ENCODE measurements at places on chromosomes 7 and 10.

- DNase-seq, result no peak
These were observed 24.1 kb downstream of the PDLIM1 start for GRCh38 chr10:95266674-95267095.

- DNase-seq, result no peak
These were observed 428.8 kb downstream of the SH2D4B start for GRCh38 chr10:80966326-80966986.

GRCh38 chr10:75098902-75099673, 12.4 kb upstream of the SAMD8 start:
- DNase-seq, result no peak

GRCh38 chr7:156999958-157000726, 10.3 kb downstream of the MNX1 start:
- DNase-seq, result peak; percentile 52

DNA sequence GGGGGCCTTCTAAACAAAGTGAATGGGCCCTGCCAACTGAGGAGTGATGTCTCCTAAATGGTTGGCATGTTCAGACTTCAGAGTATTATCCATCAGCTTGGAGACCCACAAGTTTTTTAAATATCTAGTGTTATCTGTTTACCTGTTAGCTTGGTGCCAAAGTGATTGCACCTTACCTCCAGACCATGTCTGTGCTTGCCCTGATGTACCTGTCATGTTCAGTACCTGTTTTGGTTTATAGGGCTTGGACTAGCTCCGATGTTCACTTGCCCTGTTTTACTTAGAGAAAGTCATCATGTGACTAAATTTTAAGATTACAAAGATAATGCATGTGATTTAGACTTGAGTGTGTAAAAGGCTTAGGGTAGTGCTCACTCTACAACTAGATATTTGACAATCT, 67.7 kb downstream of the CNNM2 start:
- DNase-seq, result no peak

- DNase-seq, result no peak
These were observed 55.8 kb downstream of the TACC2 start for GRCh38 chr10:122044713-122045112.

- no peak for DNase-seq
These were observed 287.2 kb downstream of the ETV1 start for GRCh38 chr7:13702251-13702650.

DNA sequence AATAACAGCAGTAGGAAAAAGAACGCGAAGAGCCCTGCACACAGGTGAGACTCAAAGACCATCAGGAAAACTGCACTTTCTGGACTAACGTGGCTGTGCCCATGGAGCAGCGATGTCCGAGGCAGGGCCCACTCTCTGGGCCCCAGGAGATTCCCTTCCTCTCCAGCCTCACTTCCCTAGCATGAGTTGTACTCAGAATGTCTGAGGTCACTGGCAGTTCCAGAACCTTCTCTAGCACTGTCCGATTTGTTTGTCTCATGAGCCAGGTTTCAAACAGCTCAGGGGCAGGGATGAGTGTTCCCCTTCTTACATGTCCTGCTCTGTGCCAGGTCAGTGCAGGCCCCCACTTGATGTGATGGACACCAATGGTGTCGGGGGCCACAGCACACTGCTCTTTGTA, 484.2 kb downstream of the PTPRN2 start:
- DNase-seq, result no peak

DNA sequence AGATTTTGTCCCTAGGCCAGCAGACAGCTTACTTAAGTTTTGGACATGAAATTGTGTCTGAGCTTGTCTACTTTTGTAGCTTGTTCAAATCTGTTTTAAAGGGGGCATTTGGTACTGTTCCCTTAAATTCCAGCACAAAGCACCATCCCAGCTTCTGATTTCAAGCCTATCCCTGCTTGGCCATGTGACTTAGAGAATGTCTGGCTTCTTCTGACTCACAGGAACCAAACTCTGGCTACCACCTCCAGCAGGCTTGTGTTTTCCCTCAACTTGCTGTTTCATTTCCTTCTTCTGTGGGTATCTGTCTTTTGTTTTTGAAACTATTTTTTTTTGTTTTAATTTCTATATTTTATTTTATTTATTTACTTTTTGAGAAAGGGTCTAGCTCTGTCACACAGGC, 97.9 kb upstream of the FZD8 start:
- DNase-seq, result no peak

DNA sequence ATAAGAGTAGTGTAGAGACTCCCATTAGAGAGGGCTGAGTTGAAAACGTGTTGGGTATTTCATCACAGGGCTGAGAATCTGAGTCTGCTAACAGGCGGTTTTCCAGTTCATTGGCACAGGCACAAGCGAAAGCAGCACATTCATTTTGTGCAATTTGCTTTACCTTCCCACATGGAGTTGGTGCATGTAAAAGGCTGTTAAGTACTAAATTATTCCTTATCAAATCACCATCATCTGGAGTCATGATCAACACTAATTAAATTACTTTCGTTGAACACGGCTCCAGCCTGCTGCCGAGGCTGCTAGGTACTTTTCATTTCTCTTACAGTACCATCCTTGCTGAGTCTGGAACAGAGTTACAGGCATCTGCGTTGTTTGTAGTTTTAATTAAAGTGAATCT, 43.8 kb downstream of the ETV1 start:
- no peak for DNase-seq

DNA sequence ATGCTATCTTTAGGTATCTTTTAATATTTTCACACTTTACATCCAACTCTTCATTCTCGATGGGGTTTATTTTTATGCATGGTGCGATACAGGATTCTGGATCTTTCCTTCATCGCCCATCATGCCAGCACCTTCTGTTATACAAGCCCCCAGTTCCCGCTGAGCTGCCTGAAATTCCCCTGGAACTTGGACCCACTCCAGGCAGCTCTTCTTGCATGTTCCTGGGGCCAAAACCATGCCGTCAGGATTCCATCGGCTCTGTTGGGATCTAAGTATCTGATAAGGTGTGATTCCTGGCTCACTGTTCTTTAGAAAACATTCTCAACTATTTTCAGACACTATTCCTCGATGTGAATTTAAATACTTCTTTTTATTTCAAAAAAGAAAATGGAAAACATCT, 40.5 kb upstream of the PPP2R2D start:
- DNase-seq, result no peak

GRCh38 chr7:129149511-129149910, 5.0 kb downstream of the TSPAN33 start:
- no peak for DNase-seq

GRCh38 chr7:54543051-54543488, 895 bp downstream of the VSTM2A start:
- peak; percentile 38 for DNase-seq

GRCh38 chr10:103975169-103975568, 8.2 kb downstream of the SLK start:
- no peak for DNase-seq

DNA sequence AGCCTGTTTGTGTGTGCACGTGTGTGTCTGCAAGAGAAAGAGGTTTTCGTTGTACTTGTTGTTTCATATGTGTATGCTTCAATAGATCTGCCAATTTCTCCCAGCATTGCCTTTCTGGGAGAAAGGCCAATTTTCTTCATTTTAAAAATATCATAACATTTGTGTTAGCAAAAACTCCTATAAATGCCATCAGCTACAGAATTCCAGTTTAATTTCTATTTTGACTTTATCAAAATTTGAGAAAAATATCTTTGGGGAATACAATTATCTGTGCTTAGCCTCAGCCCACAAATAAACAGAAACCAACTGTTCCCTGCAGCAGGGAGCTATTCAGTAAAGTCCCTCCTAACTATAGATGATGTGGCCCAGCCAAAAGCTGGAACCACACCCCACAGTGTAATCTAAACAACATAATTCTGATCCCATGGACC, 68.3 kb upstream of the MGMT start:
- DNase-seq, result no peak

- no peak for DNase-seq
These were observed 27.3 kb upstream of the INHBA start for GRCh38 chr7:41730161-41730560.

DNA sequence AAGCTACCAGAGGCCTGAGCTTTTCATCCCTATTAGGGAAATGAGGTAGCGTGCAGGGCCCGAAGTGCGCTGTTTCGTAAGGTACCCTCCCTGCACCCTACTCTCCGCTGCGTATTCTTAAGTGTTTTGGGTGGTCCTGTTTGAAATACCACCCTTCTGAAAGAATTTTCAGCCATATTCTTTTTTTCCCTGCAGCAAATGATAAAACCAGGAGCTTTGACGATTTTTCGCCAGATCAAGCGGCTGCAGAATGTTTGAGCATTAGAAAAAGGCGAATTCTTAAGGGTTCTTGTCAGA, 1.2 kb downstream of the RSBN1L start:
- no peak for DNase-seq

DNA sequence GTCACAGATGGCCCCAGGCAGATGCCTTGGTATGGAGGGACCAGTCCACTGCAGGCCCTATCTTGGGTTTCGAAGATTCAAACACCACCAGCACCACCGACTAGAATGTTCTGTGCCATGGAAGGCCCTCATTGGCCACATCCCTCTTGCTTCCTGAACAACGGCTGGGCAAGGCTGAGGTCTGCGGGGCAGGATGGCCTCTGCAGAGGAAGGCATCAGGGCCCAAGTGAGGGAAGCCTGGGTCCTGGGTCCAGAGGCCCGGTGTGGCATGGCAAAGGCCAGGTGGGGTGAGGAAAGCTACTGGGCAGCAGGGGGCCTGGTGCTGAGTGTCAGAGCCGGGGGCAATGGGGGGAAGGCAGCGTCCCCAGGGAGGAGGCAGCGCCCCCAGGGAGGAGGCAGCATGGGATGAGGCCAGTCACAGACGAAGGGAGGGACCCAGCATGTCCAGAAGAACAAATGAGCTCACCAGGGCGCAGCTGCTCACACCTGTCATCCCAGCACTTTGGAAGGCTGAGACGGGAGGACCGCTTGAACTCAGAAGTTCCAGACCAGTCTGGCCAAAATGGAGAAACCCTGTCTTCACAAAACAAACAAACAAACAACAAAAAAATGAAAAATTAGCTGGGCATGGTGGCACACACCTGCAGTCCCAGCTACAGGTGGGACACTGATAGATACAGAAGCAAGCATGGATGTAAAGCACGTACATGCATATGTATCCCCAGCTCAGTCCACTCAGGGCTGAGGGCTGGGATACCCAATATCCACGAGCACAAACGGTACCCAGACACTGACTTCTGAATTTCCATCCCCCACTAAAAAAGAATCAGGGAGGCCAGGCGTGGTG, 64.4 kb downstream of the PROSER2 start:
- DNase-seq, result no peak

DNA sequence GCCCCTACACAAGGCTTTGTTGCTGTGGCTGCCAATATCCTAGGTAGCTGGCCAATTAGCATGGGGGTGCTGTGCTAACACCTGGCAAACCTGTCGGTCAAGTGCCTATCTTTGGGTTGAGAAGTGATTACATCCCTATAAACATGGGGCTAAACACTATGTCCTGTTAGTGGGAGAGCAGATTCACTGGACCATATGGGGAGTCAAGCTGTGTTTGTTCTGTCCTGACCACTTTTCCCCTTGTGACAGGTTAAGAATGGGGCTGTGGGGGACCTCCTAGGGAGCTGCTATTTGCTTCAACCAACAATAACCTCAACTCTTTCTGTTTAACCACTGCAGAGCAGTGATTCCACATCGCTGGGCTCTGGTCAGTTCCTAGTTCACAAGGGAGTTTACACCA, 151.5 kb upstream of the AOAH start:
- DNase-seq, result no peak

DNA sequence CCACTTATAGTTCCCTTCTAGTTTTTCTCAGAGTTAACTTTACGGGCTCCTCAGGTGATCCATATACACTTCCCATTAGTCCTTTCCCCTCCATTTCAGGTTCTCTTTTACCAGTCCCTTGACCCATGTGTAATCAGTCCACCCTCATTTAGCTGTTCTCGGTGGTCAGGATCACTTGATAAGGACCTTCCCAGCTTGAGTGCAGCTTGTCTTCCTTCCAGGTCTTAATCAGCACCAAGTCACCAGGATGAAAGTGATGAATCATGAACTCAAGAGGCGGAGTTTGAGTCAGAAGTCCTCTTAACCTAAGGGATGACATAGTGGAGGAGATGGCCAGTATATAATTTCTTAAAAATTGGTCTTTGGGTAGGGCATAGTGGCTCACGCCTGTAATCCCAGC, 63.1 kb upstream of the CNTNAP2 start:
- no peak for DNase-seq

- no peak for DNase-seq
These were observed 8.5 kb upstream of the IL2RA start for GRCh38 chr10:6070660-6071059.

- DNase-seq, result no peak
These were observed 65.1 kb downstream of the MET start for GRCh38 chr7:116736927-116737715.

DNA sequence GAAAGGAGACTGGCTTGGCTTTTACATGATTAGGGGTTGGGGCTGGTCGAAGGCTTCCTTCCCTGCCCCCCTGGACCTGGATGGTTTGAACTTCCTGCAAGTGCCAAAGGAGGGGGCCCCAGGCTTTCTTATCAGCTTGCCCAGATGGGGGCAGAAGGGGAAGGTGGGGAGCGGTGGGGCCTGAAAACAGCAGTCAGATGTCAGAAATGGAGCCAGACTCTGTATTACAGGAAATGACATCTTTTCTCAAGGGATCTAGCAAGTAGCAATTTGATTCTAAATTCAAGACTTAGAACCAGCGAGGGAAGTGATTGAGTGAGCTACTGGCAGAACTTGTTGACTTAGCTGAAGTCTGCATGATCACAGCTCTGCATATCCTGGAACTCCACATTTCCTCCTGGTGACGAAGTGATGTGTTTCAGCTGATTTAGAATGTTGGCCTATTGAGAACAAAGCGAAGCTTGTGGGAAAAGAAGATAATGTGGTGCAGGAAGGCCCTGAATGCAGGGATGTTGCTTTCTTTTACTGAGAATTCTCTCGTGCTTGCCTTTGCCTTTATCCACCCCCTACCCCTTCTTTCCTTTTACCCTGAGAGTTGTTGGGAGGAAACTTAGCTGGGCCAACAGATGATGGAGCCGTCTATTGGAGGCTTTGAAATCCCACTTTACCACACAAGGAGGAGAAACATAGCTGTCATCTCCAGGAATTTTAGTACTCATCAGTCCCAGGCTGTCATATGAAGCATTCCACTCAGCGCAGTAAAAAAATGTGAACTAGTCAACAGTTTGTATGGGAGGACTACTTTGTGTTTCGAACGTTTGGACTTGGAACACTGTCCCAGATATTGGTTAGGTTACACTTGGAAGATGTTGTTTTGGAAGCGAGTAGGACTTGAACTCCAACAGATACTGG, 43.2 kb downstream of the CCNY start:
- peak; percentile 34 for DNase-seq
